ENCODE measurements at places on chromosomes 4 and X. TPM values are rescaled to one million over a fixed set of nuclear protein-coding genes. Genes with fewer than 3 reads are reported as not detected.

GRCh38 chr4:77434299-77435092 lies 171.1 kb upstream of the CXCL13 start:
- no peak for DNase-seq

RTL5 gene
- 0.53 TPM for total RNA-seq

GRCh38 chr4:138751309-138751708 lies 264.3 kb upstream of the NOCT start:
- no peak for DNase-seq

DNA sequence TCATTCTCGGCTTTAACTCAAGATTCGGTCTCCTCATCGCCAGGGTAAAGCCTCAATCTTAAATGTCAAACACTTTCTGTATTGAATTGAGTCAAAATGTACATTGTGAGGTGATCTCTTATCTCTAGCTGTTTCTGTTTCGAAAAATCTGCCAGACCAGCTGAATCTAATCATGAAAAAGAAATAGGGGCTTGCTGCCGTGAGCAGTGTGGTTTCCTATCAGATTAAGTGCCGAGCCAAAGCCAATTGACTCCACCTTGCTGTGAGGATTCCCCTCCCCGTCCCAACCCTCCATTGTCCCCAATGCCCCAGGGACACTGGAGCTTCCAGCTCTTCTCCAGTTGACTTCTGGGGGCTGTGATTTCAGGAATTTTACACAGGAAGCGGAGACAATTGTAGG lies 12.5 kb upstream of the CRLF2 start:
- no peak for DNase-seq

SPATA4 gene
- not detected for total RNA-seq

CNKSR2 gene
- total RNA-seq = under 0.01 TPM

Measured in pulmonary artery endothelial cell (primary cell).